Putamen (tissue), 1 donor: ENCODE measurements at places on chromosomes 7 and 10.

DNA sequence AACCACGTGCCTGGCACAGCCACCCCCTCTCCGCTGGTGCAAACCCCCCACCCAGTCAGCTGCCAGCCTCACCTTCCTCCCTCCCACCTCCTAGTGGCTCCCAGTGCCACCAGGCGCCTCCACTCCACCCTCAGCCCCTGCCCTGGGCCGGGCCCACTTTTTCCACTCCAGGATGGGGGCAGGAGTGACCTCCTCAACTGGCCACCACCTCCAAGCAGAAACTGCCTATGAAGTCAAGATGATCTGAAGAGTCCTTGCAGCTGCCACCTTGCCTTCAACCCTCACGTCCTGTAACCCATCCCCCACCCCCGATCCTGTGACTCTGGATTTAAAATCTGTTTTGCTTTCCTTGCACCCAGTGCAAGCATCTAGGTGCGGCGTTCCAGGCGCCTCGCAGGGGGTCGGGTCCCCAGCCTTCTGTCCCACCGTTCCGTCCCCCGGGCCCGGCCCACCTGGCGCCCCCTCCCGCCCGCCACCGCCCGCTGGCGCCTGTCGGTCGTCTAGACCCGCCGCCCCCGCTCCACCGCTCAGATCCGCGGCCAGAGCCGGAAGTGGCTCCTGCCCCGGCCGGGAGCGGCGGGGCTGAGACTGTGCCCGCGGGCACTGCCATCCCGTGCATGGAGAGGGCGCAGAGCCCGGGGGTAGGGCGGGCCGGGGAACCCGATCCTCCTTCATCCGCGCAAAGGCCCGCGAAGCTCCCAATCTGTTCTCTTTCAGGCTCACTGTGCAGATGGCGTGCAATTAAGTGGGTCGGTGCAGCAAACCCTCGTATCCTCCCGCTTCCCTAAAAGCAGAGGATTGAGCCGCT, 51.2 kb upstream of the GTF2I start:
- DNase-seq = no peak

GRCh38 chr10:6342096-6342685, 139.5 kb downstream of the PFKFB3 start:
- no peak for DNase-seq

- DNase-seq = no peak
Observed at GRCh38 chr10:20372748-20373147, 524.4 kb downstream of the NEBL start.

DNA sequence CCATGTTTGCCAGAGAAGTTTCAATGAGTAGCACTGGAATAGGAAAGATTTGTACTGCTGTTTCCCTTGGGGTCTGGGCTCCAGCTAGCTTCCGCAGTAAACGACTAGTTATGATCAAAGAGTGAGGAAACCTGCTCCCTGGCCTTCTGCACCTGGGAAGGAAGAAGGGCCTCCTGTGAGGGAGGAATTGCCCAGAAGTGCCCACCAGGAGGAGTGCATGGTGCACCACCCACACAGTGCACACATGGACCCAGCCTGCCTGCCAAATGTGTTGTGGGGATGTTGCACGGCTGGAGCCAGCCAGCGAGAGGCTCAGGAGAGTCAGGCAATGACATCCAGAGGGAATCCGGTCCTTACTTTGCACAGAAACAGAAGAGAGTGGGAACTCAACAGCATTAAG, 27.0 kb upstream of the FAM107B start:
- no peak for DNase-seq

- DNase-seq = no peak
Observed at GRCh38 chr10:132574783-132575319, 37.3 kb downstream of the INPP5A start.

DNA sequence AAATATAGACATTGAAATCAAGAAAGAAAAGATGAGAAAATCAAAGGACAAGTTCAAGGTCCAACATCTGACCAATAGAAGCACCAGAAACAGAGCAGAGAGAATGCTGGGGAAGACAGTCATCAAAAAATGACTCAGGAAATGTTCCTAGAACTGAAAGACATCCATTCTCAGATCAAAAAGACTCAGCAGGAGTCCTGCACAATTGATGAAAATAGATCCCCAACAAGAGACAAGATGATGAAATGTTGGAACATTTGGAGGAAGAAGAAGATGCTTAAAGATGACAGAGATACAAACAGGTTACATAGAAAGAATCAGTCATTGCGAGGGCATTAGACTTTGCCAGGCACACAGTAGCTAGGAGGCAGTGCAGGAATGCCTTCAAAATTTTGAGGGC, 30.0 kb upstream of the EIF5AL1 start:
- no peak for DNase-seq

GRCh38 chr7:47600199-47601118, 18.5 kb upstream of the TNS3 start:
- no peak for DNase-seq

GRCh38 chr10:16393271-16393858, 43.4 kb upstream of the PTER start:
- DNase-seq = no peak

DNA sequence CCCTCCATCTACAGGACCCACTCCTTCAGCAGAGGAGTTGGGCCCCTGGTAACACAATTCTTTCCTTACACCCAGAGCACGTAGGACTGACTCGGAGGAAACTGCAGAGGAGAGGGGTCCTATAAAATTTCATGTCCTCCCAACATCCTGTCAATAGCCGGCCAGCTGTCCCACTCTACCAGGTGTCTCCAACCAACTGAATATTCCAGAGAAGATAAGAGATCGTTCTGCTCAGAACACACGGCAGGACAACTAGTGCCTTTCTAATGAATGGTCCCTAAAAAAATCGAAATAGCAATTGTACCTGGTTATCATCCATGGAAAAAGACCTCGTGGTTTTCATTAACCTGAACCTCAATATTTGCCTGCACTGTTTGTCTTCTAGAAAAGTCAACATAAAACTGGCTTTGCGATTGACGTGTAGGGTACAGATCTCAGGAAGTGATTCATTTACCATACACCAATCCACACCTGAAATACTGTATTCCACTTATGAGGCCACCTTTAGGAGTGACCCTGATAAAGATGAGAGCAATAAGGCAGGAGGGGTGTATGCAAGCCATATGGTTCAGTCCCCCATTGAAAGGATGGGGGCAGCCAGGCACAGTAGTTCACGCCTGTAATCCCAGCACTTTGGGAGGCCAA, 111.7 kb downstream of the PARP12 start:
- DNase-seq = no peak

GRCh38 chr7:47756636-47757035, 174.7 kb upstream of the TNS3 start:
- no peak for DNase-seq

- no peak for DNase-seq
Observed at GRCh38 chr10:100186253-100187212, 704 bp upstream of the ERLIN1 start.

GRCh38 chr7:77887567-77887966, 89.0 kb downstream of the PHTF2 start:
- no peak for DNase-seq

DNA sequence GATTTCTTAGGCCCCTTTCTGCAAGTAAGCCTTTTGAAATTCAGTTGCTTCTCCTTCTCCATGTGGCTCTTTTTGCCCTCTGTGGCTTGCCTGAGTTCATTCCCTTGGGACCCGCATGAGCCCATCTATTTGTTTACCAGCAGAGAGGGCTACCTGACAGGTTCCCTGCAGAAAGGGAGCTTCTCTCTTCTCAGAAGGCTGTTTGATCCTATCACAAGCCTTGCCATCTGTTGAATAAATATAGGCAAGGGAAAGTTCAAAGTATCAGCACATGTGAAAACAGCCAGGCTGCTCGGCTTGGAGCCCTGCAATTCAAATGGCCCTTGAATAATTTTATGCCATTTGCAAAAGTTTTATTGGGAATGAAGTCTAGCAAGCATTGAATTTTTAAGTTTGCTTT, 720.2 kb upstream of the FZD8 start:
- no peak for DNase-seq

DNA sequence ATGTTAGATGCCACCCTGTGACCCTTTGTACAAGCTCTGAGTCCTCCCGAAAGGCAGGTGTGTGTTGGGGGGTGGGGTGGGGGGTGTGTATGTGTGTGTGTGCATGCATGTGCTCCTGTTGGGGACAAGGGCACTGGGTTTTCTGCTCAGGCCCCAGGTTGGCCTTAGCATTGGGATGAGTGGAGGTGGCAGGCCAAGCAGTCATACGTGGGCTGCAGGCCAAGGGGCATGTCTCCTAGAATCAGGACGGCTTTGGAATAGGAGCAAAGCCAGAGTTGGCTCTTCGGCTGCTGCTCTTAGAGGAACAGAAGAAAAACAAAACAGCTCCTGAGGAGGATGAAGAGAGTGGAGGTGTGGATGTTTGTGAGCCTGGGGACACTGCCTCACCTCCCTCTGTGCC, 26.0 kb downstream of the HSPA12A start:
- no peak for DNase-seq

- no peak for DNase-seq
Observed at GRCh38 chr7:134710854-134711624, 64.4 kb downstream of the BPGM start.

GRCh38 chr10:126387041-126387921, 996 bp downstream of the ADAM12 start:
- DNase-seq = peak; percentile 63

DNA sequence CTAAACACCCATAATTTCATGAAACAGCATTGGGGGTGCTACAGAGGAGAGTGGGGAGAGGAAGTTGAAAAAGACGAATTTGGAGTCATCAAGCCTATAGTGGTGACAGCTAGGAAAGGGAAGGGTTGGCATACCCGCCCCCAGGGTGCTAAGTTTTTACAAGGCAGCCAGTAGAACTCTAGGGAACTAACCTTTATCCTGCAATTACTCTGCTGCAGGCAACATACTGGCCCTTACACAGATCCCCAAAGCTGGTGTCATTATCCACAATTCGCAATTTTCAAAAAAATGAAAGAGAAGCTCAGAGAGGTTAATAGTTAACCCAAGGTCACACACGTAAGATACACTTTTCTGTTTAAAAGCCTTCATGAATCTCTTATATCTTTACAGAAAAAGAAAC, 14.2 kb upstream of the SLC35B4 start:
- DNase-seq = no peak

DNA sequence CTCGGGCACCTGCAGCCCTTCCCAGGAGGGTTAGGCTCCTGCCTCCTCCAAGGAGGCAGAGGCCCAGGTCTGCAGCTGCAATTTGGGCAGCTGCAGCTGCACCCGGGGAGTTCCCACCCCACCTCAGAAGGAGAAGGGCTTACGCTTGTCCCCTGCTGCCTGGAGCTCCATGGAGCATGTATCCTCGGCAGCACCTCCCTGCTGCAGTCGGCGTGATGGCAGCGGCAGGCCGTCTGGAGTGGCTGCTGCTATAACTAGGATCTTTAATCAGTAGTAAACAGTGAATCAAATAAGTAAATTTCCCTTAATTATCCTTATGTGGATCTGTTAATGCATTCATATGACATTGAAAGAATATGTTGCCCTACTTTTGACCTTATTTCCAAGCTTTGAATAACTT, 167.0 kb downstream of the PON1 start:
- no peak for DNase-seq

DNA sequence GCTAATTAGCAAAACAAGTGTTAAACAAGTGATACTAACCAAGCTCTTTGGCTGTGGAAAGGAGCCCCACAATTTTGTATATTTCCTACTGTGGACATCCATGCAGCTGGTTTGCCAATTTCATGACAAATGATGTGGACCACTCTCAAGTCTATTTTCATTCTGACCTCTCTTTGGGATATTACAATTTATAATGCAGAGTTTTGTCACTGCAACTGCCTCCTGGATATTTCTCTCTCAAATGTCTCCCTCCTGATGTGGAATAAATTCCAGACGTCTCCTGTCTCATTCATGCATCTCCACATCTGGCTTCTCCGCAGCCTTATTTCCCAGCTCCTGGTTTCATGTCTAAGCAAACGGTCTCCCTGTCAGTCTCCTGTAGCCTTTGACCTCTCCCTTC, 80.6 kb upstream of the RHEB start:
- no peak for DNase-seq

DNA sequence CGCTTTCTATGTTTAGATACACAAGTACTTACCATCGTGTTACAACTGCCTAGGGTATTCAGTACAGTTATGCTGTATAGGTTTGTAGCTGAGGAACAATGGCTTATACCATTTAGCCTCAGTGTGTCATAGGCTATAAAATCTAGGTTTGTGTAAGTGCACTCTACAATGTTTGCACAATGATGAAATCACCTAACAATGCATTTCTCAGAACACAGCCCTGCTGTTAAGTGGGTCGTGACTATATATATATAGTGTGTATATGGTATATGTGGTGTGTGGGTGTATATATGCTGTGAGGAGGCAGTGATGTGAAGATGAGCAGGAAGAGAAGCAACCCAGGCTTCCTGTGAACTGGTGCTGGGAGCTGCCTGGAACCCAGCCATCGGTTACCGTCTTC, 65.6 kb upstream of the MKI67 start:
- DNase-seq = no peak

DNA sequence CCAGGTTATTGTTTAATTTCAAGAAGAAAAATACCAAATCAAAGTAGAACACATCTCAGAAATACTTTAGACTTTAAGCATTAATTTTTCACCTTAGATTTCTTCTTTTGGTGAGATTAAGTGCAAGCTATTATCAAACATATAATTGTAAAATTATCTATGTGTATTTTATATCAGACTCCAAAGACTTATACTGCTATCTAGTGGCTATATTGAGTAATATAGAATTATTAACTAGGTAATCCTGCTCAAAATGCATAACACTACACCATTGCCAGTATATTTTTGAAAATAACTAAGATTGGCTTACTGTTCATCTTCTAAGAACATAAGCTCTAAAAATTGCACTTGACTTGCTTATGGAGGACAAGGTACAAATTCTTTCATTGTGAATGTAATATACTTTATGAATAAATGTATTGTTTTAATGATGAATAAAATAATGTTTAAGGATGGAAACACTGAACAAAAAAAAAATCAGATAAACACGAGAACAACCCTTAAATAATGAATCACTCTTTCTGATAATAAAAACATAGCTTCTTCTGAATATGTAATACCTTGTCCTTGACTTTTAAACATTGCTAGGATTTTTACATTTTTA, 86.7 kb upstream of the GNAI1 start:
- no peak for DNase-seq

- DNase-seq = peak; percentile 36
Observed at GRCh38 chr7:88480896-88481295, 174.2 kb upstream of the STEAP4 start.
